ENCODE measurements at places on chromosomes 1 and 21.

GRCh38 chr1:89842567-89843272 is 21.9 kb downstream of the LRRC8D start:
- DNase-seq = no peak

GRCh38 chr1:205834751-205835150 is 15.2 kb downstream of the PM20D1 start:
- DNase-seq = no peak

- no peak for DNase-seq
Observed at GRCh38 chr1:112110031-112110430, 120.6 kb upstream of the KCND3 start.

- DNase-seq = peak; percentile 8
Observed at GRCh38 chr1:108858230-108858950, 1.5 kb upstream of the AKNAD1 start.

GRCh38 chr21:17406202-17406601 is 106.6 kb upstream of the CXADR start:
- no peak for DNase-seq

GRCh38 chr1:150925080-150925479 is 1.1 kb upstream of the SETDB1 start:
- no peak for DNase-seq
